ENCODE measurements at places on chromosomes 16 and 17.

GRCh38 chr16:321532-321931 is 31.0 kb downstream of the AXIN1 start:
- no peak for DNase-seq
- H3K36me3 ChIP-seq, result peaks cover 13% of the 10 kb centered on the region
- H3K4me3 ChIP-seq, result no peak overlapping the region
- H3K27me3 ChIP-seq, result no peaks in the 10 kb centered on the region
- H3K4me1 ChIP-seq, result peaks cover 43% of the 10 kb centered on the region

- no peak overlapping the region for H3K27ac ChIP-seq
- H3K36me3 ChIP-seq, result no peaks in the 10 kb centered on the region
- peaks cover 27% of the 10 kb centered on the region for H3K4me1 ChIP-seq
- H3K27me3 ChIP-seq, result peaks cover 33% of the 10 kb centered on the region
- no peak overlapping the region for H3K4me3 ChIP-seq
Observed at GRCh38 chr17:81482673-81483072, 29.9 kb downstream of the ACTG1 start.

- H3K27me3 ChIP-seq, result no peaks in the 10 kb centered on the region
- DNase-seq, result no peak
- no peak overlapping the region for H3K27ac ChIP-seq
- H3K36me3 ChIP-seq, result no peaks in the 10 kb centered on the region
- no peak overlapping the region for H3K4me3 ChIP-seq
Observed at GRCh38 chr16:63922560-63922959, 1199.3 kb downstream of the CDH11 start.

- H3K27me3 ChIP-seq, result no peaks in the 10 kb centered on the region
- no peak overlapping the region for H3K27ac ChIP-seq
- no peak overlapping the region for H3K4me3 ChIP-seq
- H3K36me3 ChIP-seq, result no peaks in the 10 kb centered on the region
Observed at GRCh38 chr16:78199325-78200022, 100.0 kb downstream of the WWOX start.

DNA sequence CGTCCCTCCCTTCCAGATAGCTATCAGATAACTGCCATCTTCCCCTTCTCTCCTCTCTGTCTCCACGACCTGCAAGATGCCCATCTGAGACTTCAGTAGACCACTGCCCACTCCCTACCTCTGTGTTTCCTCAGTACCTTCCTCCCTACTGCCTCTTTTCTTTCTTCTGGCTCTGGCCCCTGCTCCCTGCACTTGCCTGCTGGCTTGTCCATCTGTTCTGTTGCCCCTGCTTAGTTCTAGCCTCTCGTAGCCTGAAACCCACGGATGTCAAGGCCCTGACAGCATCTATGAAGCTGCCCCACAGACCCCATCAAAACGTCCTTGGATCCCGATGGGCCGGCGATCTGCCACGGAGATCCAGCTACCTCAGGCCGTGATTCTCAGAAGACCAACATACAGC is 53.0 kb downstream of the ELAC2 start:
- no peak overlapping the region for H3K27ac ChIP-seq
- H3K4me1 ChIP-seq, result no peaks in the 10 kb centered on the region
- no peaks in the 10 kb centered on the region for H3K27me3 ChIP-seq
- H3K4me3 ChIP-seq, result no peak overlapping the region

GRCh38 chr17:44318077-44318892 is 6.3 kb downstream of the SLC25A39 start:
- H3K27ac ChIP-seq, result no peak overlapping the region
- no peak overlapping the region for H3K4me3 ChIP-seq
- no peak for DNase-seq
- peaks cover 29% of the 10 kb centered on the region for H3K27me3 ChIP-seq
- peaks cover 26% of the 10 kb centered on the region for H3K36me3 ChIP-seq

DNA sequence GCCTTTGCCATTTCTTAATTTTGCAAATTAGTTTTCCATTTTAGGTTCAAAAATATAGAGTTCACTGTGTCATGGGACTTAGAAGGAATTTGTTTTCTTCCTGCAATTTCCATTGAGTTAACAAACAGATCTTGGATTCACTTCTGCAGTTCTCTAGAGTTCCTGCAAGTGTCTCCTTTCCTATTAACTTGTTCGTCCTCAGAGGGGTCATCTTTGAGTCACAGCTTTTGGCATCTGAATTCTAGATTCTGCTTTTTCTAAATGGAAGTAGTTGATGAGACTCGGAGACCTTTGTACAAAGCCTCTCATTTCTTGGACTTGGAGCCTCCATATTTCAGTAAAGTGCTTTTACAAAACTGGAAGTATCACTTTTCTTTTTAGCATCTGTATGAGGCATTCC is 323.3 kb downstream of the BCAS3 start:
- no peak for DNase-seq
- H3K27me3 ChIP-seq, result peaks cover 2% of the 10 kb centered on the region
- H3K4me1 ChIP-seq, result peaks cover 6% of the 10 kb centered on the region
- H3K27ac ChIP-seq, result no peak overlapping the region
- H3K4me3 ChIP-seq, result no peak overlapping the region
- no peaks in the 10 kb centered on the region for H3K36me3 ChIP-seq

DNA sequence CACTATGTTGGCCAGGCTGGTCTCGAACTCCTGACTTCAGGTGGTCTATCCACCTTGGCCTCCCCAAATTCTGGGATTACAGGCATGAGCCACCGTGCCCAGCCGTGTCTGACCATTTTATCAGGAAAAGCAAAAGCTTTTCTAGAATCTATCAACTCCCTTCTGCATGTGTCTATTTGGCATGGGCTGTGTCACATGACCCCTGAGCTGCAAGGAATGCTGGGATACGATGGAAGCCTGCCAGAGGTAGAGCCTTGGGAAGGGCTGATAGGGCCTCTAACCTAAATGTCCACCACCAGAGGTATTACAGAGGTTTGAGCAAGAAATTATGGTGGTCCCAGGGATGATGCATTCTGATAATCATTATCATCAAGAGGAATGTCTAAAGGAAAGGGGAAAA is 616.2 kb downstream of the WWOX start:
- H3K4me3 ChIP-seq, result no peak overlapping the region
- H3K4me1 ChIP-seq, result no peaks in the 10 kb centered on the region
- H3K36me3 ChIP-seq, result no peaks in the 10 kb centered on the region
- no peak for DNase-seq

All from activated CD8-positive, alpha-beta T cell treated with anti-CD3 and anti-CD28 coated beads, Interleukin-2, amount 10 ng/mL, durations not matched to agents 7 days and 5 days (primary cell).